ENCODE measurements at places on chromosomes 7 and 10.
A peak's percentile ranks its signal among the peaks of the same experiment; 100 is the strongest.

- DNase-seq, result no peak
Measured at GRCh38 chr10:72756674-72757385, 64.9 kb downstream of the MCU start.

GRCh38 chr7:120186688-120187087 is 86.3 kb upstream of the KCND2 start:
- DNase-seq, result no peak

GRCh38 chr7:122535086-122535485 is 163.8 kb downstream of the RNF133 start:
- DNase-seq, result no peak

DNA sequence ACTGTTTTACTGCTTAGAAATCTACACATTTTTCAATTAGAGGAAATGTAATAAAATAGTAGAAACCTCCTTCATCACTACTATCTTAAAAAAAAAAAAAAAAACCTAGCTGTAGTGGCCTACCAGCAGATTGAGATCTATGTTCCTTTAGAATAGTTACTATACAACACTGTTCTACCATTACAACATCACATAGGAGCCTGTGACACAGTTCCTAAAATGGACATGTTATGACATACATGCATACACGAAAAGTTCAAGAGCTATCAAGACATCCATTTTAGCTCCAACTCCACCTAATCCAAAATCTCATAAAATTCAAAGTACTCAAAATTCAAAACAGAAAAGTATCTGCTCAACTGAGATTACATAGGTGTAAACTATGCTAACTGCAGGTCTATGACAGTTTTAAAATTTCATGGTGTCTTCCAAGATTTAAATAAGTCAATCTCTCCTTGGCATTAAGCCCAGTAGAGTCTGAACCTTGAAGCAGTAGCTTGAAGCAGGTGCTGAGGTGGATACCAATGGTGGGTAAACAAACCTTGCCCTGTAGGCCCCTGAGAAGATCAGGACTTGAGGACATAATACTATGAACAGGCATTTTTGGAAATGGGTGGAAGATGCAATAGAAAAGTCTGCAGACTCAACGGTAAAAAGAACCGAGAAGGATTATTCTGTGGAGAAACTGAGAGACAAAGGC is 17.0 kb downstream of the CACUL1 start:
- DNase-seq, result no peak

DNA sequence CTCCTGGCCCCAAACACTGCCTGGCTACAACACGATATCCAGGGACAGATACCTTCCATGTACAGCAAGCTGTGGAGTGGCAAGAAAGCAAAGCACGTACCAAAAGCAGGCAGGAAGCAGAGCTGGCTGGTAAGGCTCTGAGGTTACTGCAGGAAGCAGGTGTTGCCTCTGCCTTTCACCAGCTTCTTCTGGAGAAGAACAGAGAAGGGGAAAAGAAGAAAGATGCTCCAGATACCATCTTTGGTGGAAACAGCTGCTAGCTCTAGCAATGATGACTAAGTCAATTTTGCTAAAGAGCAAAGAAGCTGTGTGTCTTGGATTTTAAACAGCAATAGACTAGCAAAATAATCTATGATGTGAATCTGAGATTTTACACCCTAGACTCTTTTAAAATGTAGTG is 34.9 kb upstream of the PRSS1 start:
- peak; percentile 49 for DNase-seq

- no peak for DNase-seq
Measured at GRCh38 chr10:44974082-44974627, 4.5 kb downstream of the DEPP1 start.

DNA sequence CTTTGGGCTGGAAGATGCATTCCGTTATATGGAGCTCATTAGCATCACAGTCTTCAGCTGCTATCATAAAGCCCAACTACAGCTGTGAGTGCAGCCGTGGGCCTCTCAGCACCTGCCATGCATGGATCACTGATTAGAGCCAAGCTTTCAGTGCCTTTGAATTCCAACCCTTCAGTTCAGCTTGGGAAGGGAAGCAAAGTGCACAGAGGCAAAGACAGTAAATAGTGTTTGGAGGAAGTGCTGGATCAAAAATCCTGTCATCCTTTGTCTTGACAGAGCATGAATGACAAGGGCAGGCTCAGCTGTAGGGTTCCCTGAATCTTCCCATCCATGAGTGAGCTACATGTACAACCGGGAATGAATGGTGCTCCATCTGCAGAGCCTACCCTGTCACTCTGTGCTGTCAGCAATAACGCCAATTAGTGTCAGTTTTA is 153.7 kb downstream of the DNAJB9 start:
- DNase-seq, result no peak

DNA sequence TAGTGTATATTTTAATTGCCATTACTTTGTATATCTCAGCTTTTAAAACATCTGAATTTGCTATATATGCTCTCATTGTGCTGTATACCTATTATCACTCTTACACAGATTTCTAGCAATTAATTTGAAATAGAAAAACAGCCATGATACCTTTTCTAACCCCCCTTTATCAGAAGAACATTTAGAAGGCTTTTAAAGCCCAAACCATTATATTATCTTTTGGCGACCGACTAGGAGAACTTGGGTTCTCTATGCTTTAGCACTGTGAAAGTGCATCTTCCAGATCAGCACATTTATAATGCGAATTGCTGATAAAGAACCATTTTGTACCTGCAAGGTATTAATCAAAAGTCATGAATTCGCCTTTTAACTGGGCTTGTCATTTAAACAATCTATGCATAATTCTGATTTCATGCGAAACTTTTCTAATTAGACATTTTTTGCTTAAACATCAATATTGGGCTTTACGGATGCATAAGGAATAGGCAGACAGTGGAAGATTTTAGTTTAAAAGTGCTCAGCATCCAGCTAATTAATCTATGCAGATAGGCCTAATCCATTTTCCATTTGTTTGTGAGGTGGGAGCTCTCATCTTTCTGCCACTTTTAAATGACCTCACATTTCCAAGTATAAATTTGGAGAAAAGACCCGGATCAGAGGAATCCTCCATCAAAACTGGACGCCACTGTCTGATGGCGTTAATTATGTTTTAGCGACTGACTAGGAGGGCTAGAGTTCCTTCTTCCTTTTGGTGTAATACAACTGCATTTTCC is 1.2 kb upstream of the MLLT10 start:
- DNase-seq, result no peak

DNA sequence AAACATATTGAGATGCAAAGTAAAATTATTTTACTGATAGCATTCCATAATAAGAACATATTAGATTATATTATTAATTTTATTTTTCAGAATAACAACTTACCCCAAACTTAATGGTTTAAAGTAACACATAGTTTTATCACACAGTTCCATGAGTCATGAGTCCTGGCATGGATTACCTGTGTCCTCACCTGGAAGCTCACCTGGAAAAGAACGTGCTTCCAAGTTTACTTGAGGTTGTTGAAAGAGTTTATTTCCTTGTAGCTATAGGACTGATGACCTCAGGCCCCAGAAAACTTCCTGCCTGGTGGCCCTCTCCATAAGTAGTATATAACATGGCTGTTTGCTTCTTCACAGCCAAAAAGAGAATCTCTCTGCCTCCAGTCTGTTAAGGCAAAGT is 254.6 kb downstream of the TFEC start:
- DNase-seq, result no peak

GRCh38 chr10:2077231-2077630 is 339.9 kb upstream of the ADARB2 start:
- DNase-seq, result no peak

- no peak for DNase-seq
Measured at GRCh38 chr7:28263622-28264271, 83.2 kb upstream of the JAZF1 start.

GRCh38 chr10:31413325-31413724 is 94.3 kb downstream of the ZEB1 start:
- no peak for DNase-seq

DNA sequence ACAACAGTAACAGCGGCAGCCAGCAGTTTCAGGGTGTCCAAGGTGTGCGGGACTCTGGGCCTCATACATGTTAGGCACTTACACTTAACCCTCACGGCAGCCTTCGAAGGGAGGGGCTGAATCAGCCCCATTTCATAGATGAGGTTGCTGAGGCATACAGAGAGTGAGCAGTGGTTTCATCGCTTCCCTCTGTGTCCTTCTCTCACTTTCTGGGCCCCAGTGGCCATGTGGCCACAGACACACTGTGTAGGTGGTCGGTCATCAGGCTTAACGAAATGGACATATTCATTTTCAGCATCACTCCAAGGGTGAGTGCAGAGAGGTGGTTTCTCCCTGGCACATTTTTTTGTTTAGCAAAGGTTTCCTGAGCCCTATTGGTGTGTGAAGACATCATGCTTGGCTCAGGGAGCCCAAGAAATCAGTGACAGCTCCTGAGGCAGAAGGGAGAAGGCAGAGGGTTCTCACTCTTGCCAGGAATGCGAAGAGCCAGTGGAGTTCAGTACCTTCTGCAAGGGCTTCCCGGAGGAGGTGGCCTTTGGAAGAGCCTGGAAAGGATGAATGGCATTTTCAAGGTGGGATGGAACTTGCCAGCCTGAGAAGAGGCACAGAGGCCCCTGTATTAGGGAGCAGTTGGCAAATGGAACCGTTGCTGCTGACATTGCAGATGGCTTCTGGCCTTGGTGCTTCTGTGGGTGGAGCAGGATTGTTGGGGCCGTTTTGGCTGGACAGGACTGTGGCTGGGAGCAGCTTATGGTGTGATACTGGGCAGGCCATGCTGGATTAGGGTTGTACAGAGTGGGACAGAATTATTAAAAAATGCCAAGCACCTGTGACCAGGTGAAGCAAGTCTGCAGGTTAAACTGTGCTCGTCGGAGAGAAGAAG is 61.7 kb upstream of the PPIF start:
- peak; percentile 22 for DNase-seq

- DNase-seq, result no peak
Measured at GRCh38 chr7:35630024-35630972, 64.6 kb downstream of the HERPUD2 start.

- DNase-seq, result no peak
Measured at GRCh38 chr7:27214239-27214950, 14.5 kb upstream of the HOXA13 start.

- no peak for DNase-seq
Measured at GRCh38 chr7:89681448-89681847, 472.8 kb upstream of the STEAP1 start.

DNA sequence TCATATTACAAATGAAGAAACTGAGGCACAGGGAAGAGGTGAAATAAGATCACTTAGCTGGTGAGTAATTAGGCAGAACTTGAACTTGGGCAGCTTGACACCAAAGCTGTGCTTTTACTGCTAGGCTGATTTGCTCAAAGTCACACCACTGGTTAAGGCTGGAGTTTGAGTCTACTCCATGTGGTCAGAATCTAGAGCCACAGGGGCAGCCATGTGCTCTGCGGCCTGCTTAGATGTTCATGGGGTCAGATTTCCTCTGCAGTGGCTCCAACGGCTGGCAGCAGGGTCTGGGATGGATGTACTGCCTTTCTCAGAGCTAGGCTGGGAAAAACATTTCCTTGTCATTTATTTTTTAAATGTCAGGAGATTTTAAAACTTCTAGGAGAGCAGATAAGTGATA is 417.5 kb downstream of the KCNMA1 start:
- DNase-seq, result no peak

DNA sequence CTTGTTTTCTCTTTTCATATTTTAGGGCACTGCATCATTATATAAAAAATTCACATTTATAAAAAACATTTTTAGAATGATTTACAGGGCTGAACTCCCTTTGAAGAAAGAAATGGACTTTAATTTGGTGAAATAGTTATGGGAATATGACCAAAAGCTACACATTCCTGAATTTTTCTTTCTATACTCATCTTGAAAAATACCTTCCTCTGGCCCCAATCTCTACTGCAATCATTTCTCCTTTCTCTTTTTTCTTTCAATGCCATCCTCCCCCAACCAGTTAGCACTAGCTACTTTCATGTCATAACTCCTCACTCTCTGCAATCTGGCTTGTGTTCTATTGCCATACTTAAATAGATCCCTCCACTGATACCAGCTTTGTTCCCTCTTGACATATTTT is 6.2 kb downstream of the WNT8B start:
- no peak for DNase-seq
